Caki2 (cell line): ENCODE measurements at places on chromosomes 11 and 22.

GRCh38 chr11:71145988-71146824 lies 106.2 kb downstream of the SHANK2 start:
- no peak for DNase-seq

- DNase-seq = no peak
Measured at GRCh38 chr22:20094197-20094807, 14.3 kb downstream of the DGCR8 start.

- DNase-seq = no peak
Measured at GRCh38 chr11:61049859-61050258, 52.4 kb upstream of the CD5 start.

- DNase-seq = no peak
Measured at GRCh38 chr11:113023228-113023627, 62.0 kb downstream of the NCAM1 start.

- no peak for DNase-seq
Measured at GRCh38 chr22:31647523-31648320, 14.3 kb downstream of the PISD start.

DNA sequence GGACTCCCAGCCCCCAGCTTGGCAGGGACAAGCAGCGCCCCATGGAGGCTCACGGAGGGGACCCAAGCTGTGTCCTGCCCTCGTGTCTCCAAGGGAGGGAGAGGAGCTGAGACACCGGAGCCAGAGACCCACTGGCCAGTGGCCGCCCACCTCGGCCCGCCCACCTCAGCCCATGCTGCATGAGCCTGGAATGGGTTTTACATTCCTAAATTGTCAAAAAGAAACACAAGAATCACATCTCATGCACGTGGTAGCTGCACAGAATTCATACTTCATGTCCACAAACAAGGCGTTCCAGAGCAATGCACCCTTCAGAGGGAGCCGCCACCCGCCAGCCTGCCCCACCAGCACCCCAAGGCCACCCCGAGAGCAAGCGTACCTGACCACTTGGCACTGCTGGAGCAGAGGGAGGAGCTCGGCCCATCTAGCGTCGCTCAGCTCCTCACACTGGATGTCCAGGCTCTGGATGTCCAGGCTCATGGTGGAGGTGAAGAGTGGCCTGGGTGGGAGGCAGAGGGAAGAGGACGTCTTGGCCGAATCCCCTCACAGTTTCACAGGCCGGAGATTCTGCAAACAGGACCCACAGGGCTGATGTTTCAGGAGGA lies 5.3 kb downstream of the RNH1 start:
- DNase-seq = no peak

- no peak for DNase-seq
Measured at GRCh38 chr22:35537232-35537631, 3.4 kb upstream of the RASD2 start.

DNA sequence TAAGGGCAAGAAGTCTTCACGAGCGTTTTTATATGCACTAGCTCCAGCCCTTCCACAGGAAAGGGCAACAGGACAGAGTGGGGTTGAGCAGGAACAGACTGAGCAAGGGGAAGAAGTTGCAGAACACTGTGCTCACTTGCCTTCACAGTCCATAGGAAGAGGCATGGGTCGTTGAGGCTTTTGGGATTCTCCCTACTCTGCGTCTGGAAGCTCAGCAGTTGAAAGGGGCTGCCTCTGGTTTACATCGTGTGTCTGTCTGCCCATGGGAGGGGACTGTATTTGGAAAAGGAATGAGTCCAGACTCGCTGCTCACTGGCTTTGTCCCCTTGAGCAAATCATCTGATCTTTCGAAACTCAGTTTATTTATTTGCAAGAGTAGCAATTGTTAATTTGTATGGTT lies 1.1 kb upstream of the PDGFD start:
- DNase-seq = no peak

GRCh38 chr22:24207264-24208011 lies 26.2 kb downstream of the SUSD2 start:
- no peak for DNase-seq

DNA sequence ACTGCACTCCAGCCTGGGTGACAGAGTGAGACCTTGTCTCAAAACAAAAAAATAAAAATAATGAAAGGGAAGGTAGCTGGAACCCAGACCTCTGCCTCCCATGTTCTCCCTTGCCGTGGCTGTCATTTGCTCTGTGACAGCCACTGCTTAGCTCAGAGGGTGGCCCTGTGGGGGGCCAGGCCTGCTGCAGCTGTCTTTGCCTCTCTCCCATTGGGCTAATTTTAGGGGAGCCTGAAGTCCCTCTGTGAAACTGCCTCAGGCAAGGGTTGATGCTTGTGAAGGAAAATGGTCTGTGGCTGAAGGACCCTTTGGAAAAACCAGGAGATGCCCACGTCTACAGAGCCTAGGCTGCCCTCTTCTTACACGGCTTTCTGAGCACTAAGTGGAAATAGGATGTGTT lies 42.9 kb downstream of the C11orf91 start:
- no peak for DNase-seq

DNA sequence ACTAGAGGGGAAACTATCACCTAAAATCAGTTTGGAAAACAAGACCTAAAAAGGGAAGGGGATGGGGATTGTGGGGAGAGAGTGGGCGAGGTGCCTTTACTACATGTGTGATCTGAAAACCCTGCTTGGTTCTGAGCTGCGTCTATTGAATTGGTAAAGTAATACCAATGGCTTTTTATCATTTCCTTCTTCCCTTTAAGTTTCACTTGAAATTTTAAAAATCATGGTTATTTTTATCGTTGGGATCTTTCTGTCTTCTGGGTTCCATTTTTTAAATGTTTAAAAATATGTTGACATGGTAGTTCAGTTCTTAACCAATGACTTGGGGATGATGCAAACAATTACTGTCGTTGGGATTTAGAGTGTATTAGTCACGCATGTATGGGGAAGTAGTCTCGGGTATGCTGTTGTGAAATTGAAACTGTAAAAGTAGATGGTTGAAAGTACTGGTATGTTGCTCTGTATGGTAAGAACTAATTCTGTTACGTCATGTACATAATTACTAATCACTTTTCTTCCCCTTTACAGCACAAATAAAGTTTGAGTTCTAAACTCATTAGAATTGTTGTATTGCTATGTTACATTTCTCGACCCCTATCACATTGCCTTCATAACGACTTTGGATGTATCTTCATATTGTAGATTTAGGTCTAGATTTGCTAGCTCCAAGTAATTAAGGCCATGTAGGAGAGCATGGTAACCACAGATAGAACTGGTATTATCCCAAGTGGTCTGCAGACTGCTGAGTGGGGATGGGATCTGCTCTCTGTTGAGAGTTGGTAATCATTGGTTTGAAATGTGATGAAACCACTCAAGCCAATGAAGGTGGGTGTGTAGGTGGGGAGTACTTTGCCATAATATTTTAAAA lies 3.6 kb downstream of the NEAT1 start:
- peak; percentile 53 for DNase-seq

DNA sequence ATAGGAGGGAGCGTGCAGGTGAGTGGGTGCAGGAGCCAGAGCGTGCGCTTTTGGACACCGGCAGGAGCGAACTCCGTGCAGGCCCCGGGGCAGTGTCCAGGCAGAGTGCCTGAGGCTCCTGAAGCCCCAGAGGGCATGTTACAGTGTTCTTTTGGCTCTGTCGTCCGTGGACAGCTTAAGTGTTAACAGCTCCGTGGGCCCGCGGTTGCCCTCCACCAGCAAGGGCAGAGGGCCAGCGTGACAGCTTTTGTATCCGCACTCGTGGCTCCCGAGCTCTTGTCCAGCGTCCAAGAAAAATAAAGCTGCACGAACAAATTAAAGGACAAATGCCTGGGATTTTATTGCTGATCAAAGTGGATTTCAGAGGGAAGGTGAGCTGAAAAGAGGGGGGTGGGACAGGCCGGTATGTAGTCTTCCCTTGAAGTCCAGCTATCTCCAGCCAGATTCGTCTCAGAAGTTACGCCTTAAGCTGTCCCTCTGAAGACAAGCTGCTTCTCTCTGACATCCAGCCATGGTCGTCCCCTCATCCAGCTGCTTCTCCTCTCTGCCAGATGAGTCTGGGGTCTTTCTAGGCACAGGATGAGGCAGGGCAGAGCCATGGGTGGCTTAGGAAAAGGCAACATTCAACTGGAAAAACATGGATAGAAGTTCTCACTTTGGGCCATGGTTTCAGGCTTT lies 968 bp upstream of the TMEM109 start:
- no peak for DNase-seq

DNA sequence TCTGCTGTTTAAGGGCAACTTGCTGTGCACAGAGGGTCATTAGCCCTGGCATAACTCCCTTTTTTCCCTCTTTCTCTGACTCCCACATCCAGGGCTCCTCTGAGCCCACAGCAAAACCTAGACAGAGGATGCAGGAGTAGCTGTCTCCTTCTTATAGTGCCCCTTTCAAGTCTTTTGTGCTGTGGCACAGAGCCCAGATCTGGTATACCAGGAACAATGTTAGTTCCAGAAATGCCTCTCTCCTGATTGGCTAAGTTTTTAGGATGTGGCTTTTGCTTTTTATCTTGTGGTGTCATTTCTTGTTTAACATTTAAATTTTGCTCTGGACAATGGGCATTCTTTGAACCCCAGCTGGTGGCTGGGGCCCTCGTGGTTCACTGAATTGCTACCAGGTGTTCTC lies 25.6 kb upstream of the RRM1 start:
- no peak for DNase-seq

GRCh38 chr11:111788464-111788863 lies 22.3 kb upstream of the PPP2R1B start:
- DNase-seq = no peak

DNA sequence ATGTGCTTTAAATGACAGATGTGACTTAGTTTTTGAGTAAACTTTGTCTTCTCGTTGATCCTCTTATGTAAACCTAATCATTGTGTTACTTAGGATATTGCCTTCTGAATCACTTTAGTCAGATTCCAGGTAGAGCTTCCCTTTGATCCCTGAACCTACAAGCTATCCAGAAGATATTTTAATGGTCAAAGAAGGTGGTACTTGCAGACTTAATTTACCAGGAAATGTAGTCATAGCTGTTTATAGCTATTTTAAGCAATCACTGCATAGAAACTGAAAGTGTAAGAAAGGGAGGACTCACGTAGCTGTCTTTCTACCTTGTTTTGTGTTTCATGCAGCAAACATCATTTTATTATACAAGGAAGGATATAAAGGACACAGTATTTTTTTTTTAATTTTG lies 189.5 kb downstream of the DDX10 start:
- no peak for DNase-seq

- DNase-seq = peak; percentile 32
Measured at GRCh38 chr22:19429950-19430889, 1.3 kb downstream of the HIRA start.

- DNase-seq = peak; percentile 94
Measured at GRCh38 chr11:65150509-65151299, 16.4 kb upstream of the SYVN1 start.

GRCh38 chr11:27616711-27617110 lies 83.5 kb downstream of the BDNF start:
- DNase-seq = no peak

GRCh38 chr11:126165757-126166156 lies 45.7 kb downstream of the RPUSD4 start:
- no peak for DNase-seq

DNA sequence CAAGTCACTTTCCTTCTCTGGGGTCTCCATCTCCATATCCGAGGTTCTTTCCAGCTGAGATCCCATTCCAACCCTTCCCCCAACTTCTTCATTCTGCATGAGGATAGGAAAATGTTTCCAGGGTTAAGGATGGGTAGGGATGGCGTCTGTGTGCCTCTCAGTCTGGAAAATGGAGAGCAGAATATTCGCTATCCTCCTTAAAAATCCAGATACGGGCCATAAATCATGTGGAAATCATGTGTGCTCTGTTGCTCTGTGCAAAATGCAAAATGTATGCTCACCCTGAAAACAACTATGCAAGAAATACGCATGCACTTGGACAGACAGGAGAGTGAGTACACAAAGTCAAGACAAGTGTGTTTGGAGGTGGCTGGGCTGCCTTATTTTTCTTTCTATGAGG lies 3.2 kb downstream of the CREB3L1 start:
- DNase-seq = no peak

DNA sequence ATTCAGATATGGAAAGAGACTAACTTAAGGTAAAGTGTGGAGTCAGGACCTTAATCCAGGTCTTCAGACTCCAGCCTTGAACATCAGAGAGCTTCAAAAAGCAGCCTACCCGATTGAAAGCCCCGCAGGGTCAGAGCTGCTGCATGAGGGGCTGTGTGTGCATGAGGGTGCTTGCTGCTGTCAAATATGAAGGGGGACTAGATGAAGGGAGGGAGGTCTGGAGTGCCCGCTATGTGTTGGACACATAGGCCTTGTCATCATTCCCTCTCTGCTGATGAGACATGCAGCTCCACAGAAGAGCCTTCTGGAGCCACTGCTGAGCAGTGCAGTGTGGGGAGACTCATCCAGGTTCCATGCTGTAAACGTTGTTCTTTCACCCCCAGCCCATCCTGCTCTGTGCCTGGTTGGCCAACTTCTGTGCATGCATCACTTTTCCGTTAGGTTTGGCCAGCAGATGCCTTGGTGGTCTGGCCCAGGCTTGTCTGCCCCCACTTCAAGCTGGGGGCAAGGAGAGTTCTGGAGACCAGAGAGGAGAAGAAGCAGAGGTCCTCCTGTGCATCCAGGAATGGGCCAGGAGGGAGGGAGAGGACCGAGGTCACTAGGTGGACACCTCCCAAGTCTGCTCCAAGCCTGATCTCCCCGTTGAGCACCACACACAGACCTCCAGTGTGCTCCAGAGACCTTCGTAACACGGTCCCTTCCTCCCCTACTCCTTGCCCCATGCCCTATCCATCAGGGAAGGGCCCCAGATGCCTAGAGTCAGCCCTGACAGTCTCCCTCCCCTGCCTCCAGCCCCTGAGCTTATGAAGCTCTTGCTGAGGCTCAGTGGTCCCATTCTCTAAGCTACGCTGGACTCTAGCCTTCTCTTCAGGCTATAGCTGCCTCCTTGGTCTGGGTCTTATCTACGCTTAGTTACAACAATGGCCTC lies 32.0 kb downstream of the LRRC32 start:
- DNase-seq = no peak

DNA sequence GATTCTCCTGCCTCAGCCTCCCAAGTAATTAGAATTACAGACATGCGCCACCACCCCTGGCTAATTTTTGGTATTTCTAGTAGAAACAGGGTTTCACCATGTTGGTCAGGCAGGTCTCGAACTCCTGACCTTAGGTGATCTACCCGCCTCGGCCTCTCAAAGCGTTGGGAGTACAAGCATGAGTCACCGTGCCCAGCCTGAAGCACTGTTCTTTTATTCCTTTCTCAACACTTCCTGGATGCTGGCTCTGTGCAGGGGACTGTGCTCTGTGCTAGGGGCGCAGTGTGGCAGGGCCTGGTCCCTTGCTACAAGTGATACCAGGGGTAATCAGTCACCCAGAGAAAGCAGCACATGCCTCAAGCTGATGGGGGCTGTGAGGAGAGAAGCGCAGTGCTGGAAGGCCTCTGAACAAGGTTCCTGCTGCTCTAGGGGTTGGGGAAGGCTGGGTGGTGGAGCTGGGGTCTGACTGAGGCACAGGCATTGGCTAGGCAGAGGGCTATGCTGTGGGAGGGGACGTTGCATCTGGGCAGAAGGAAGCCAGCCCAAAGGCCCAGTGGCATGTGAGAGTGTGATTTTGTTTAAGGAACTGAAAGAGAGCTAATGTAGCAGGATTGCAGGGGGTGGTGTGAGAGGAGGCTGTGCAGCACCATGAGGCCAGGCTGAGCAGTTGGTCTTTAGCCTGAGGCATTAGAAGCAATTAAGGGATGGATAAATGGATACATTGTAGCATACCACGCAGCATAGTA lies 42.5 kb downstream of the CABIN1 start:
- peak; percentile 28 for DNase-seq
